ENCODE measurements at places on chromosomes 7 and 10.
A peak's percentile ranks its signal among the peaks of the same experiment; 100 is the strongest.

GRCh38 chr7:77330169-77330882 is 85.8 kb downstream of the GSAP start:
- DNase-seq, result no peak

GRCh38 chr10:108465871-108466641 is 1301.5 kb upstream of the SORCS1 start:
- no peak for DNase-seq

DNA sequence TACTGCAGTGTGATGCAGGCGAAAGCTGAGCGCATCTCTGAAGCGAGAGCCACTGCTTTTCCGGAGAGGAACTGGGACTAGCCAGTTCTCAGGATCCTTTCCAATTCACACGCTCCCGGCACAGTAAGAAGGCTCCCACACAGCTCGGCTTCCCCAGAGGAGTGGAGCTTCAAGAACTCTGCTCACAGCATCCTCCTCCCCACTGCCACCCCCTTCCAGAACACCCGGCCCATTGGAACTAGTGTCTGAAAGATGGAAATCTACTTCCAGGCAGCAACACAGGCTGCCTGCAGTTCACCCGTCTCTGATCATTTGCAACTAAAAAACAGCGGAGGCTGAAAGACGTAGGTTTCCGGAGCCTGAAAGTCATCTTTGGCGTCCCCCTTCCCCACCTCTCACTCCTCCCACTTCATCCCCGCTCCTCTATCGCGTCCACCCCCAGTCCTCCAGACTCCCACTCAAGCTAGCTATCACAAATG is at the start of gene DGKB:
DGKB (minus strand) TSS at position 163 of the 479 bp plus-strand sequence.
- no peak for DNase-seq

DNA sequence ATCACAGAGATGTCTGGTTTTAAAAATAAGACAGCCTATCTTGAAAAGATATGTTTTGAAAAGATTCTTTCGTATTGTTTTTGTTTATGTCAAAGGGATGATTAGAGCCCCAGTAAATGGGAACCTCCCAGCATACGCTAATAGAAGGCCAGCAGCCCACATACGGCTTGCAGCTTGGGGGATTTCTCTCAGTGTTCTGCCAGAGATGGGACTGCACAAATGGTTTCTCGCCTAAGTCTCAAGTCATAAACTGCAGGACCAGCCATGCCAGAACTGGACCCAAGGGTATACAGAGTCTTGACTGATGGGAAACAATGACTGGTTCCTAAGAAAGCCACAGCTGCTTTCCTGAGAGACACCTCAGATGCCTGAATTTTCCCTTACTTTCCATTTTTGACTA is 306.9 kb upstream of the DGKB start:
- DNase-seq, result no peak

GRCh38 chr10:22623633-22624253 is 90.6 kb downstream of the PIP4K2A start:
- no peak for DNase-seq

GRCh38 chr7:16051561-16052255 is 365.2 kb upstream of the MEOX2 start:
- no peak for DNase-seq

DNA sequence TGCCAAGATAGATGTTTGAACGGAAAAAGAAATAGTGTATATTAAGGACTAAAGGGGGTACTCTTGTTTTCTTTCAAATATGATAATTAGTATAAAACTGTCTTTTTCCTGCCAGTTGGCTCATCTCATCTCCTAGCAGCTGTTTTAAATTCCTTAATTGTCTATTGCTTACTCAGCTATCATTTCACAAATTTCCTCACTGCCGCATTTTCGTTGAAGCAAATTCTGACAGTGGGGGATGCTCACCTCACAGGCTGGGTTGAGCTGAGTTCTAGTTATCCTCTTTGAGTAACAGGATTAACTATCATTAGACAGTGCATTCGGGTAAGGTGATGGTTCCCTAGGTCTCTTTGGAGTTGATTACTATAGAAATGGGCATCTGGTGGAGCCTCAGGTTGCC is 592.0 kb downstream of the AUTS2 start:
- no peak for DNase-seq

- no peak for DNase-seq
Measured at GRCh38 chr10:31129271-31129670, 97.6 kb upstream of the ZNF438 start.

DNA sequence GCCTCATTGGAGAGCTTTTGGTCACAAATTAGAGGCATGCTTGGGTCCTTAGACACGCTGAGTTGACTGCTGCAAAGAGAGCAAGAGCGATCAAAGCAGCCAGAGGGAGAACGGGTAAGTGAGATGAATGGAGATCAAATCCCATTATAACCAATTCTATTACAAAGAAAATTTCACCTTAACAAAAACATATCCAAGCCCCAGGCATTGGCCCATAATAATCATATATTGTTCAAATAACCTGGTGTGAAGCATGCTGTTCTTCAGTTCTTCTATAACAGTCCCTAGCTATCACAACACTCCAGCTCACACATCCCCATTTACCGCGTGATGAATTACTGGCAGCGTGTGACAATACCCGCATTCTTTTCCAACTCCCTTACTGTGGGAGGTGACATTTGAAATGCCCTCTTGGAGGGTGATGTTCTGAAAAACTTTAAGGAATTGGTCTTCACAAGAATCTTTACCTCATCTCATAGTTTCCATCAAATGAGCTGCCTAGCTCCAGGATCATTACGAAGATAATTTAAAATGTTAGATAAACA is 156.1 kb upstream of the PLXNA4 start:
- no peak for DNase-seq

DNA sequence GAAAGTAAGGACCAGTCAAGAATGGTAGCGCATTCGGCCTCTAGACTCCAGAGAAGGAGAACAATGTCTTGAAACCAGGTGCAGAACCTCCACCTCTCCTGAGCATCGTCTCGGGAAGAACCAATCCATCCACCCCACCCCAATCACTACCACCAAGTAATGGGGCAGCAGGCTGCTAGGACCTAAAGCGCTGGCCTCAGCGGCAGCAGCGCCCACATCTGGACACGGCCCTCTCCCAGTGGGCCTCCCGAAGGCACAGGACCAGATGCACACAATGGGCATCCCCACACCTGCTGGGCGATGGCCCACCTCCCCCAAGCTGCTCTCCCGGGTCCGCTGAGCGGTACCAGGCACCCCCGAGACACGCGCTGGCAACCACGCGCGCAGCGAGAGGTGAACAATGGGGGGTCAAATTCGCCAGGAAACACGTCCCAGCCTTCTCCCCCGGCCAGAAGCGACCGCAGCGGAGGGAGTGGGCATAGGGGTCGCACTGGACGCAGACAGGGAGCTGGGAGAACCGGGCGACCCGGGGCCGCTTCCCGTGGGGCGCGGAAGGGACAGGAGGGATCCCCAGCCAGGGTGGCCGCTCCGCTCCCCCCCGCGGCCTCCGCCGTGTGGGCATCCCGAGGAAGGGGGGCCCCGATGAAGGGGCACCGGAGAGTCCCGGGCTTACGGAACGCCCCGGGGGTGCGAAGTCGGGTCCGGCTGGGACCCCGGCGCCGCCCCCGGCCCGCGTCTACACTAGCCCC is 506 bp downstream of the CTTNBP2 start:
- no peak for DNase-seq

- peak; percentile 65 for DNase-seq
Measured at GRCh38 chr7:80410081-80410480, 101.8 kb downstream of the GNAT3 start.

DNA sequence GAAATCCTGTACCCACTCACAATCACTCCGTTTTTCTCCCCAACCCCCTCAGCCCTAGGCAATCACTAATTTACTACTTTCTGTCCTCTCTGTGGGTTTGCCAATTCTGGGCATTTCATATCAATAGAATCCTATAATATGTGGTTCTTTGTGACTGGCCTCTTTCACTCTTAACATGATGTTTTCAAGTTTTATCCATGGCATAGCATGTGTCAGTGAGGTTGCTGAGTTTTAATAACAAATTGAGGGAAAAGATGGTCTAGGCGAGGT is 11.9 kb downstream of the PLAU start:
- DNase-seq, result no peak

- peak; percentile 59 for DNase-seq
Measured at GRCh38 chr10:50739618-50740292, at the start of gene ASAH2B. ASAH2B (plus strand) TSS chr10:50739936; CDS start chr10:50745131, 5,195 bp downstream.

DNA sequence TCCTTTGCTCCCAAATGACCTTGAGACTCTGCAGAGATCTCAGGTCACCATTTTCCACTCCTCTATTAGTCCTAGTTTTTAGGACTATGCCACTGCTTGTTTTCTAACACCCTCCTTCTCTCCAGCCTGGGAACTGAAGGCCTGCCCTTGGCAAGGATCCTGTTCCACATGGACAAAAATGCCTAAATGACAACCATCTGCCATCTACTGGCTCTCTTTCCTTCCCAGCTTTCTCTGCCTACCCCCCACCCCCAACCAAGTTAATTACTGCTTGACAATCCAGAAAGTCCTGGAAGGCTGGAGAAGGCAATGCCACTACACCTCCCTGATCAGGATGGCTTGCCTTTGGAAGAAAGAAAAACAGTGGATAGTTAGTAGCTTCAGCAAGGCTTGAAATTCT is 44.8 kb upstream of the SP8 start:
- no peak for DNase-seq

DNA sequence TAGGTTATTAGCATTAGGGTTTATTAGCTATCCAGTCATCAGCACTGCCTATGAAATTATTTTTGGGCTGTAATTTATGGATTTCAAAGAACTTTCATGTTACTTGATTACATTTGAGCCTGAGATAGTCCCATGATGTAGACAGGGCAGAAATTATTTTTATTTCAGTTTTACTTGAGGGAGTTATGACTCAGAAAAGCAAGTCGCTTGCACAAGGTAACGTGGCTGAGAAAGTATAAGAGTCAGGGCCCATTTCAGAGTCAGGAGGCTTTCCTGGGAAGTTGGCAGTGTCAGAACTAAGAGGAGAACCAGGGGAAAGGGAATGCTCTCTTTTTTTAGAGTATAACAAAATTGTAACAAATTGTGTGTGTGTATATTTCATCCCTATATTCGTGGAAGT is 16.5 kb downstream of the GATA3 start:
- no peak for DNase-seq

DNA sequence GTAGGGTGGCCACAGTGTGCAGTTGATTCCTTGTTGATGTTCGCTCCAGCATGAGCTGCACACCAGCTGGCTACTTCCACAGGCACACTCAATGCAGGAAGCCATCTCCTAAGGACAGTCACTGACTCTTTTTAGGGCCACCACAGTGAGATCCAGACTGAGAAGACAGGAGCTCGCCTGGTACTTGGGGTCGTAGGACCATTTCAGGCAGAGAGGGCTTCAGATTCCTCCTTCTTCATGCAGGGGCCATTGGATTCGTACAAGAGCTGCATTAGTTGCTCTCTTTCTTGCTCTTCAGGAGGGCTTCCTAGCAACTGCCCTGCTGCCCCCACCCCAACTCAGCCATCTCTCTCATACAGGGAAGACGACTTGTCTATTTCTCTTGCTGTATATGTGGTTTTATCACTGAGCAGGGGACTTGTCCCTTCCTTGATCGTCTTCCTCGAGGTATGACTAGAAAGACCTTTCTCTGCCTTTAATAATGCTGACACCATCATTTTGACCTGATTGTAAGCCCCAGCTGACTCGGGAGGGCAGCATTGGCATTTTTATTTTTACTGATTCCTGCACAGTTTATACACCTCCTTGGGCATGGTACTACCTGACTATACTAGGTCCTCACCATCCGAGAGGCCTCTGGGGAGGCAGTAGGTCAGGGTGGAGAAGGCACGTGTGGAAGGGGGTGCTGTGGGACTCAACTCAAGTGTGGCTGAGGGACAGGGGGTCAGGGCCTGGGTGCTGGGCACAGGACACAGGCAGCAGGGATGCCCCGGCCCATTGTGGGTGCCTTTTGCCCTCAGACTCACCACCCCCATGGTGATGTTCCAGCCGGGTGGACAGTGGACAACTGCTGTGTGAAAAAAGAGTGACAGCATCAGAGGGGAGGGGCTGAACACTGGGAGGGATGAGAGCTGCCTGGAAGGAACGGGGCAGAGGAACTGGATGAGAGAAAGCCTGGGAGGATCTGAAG is 136.7 kb upstream of the ZNF746 start:
- DNase-seq, result no peak

GRCh38 chr10:129792864-129793263 is 171.2 kb downstream of the EBF3 start:
- no peak for DNase-seq

DNA sequence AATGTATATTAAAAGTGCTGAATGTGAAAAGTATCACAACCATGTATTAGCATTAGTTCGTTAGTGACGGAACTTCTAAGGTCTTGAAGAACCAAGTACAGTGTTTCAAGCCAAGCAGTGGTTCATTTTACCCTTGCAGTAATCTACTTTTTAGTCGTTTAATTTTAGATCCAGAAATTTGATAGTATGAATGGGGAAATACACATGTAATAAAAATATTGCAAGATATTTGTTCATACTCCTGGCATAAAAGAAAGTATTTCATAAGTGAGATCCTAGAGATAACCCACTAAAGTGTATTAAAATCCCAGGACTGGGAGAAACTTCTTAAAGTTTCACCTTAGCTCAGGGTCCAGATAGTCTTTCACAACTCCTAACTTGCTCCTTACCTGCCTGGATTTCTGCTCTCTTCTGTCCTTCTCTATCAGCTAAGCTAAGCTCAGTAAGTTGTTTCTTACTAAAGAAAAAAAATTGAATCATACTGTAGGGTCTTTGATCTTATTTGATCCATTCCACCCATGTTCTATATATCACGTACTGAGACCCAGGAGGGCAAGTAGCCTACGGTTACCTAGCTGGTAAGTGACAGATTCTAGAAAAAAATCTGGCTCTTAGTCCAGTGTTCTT is 1.5 kb downstream of the BCAP29 start:
- DNase-seq, result no peak

DNA sequence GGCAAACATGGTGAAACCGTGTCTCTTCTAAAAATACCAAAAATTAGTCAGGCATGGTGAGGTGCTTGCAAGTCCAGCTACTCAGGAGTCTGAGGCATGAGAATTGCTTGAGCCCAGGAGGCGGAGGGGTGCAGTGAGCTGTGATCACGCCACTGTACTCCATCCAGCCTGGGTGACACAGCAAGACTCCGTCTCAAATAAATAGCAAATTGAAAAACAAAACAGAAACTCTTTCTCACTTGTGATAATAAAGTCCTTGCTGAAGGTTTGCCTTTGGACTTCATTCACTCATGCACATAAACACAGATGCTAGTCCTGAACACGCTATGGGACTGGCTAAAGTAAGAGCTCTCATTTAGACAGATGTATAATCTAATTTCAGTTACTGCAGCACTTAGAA is 37.6 kb downstream of the ANK3 start:
- no peak for DNase-seq

- peak; percentile 34 for DNase-seq
Measured at GRCh38 chr7:105268056-105268455, 120.7 kb downstream of the SRPK2 start.

DNA sequence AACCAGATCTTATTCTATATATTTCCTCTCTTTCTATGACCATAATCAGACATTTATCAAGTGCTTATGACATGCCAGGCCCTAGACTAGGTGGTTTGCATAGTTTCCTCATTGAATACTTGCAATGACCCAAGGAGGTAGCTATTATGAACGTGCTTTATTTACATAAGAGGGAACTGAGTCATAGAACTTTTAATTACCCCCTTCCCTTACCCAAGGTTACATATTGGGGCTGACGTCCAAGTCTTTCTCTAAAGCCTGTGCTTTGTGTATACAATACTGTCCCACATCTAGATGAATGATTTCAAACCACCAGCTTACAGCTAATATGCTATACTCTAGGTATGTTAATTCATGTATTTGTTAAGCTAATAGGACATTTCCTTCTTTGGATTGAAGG is 91.9 kb upstream of the NPY start:
- DNase-seq, result no peak

Data from stromal cell of bone marrow (primary cell).